Right cardiac atrium (tissue), 5 donors: ENCODE measurements at places on chromosomes 11 and 22.
A peak's percentile ranks its signal among the peaks of the same experiment; 100 is the strongest.

- no peak for DNase-seq
Measured at GRCh38 chr11:24514219-24514594, 17.4 kb downstream of the LUZP2 start.

DNA sequence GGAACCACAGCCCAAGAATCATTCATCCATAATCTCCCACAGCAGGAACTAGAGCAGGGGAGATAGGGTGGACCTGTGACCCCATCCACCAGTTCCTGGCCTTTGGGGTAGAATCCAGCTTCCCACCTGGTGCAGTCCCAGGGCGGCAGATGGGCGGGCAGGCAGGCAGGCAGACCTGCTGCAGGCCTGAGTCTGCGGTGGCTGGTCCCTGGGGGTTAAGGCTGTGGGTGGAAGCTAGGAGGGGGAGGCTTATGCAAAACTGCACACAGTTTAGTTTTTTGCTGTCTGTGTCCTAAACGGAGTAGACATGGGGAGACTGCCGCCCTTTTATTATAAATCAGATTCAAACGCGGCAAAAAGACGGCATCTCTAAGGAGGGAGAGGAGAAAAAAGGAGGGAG is 4.5 kb upstream of the NEFH start:
- DNase-seq = no peak

DNA sequence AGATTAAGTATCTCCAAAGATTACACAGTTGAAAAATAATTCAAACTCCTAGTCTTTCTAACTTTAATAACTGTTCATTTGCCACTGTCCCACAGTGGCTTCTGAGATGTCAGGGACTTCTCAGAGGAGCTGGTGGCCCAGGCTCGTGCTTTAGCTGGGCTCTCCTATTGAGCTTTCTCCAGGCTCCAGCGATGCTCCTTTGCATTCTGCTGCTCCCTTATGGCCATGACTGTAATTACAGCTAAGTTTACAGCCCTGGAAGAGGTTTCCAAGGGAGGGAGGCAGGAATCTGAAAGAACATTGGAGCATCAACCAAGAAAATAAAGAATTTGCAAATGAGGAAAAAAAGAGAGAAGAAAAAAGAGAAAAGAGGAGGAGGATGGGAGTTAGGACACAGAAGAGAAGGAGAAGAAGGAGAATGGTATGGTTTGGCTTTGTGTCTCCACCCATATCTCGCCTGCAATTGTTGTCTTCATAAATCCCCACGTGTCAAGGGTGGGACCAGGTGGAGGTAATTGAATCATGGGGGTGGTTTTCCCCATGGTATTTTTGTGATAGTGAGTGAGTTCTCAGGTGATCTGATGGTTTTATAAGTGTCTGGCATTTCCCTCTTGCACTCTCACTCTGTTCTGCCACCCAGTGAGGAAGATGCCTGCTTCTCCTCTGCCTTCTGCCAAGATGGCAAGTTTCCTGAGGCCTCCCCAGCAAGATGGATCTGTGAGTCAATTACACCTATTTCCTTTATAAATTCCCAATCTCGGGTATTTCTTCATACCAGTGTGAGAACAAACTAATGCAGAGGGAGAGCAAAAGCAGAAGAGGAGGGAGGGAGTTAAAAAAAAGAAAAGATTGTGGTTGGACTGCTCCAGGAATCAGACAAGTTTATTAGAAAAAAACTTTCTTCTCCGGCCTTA is 857.0 kb downstream of the KCNA4 start:
- no peak for DNase-seq

DNA sequence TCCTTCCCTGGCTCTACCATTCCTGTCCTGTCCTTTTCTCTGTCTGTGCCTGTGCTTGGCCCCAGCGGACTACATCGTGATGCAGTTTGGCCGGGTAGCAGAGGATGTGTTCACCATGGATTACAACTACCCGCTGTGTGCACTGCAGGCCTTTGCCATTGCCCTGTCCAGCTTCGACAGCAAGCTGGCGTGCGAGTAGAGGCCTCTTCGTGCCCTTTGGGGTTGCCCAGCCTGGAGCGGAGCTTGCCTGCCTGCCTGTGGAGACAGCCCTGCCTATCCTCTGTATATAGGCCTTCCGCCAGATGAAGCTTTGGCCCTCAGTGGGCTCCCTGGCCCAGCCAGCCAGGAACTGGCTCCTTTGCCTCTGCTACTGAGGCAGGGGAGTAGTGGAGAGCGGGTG is 20.4 kb downstream of the TUB start:
- DNase-seq = no peak

DNA sequence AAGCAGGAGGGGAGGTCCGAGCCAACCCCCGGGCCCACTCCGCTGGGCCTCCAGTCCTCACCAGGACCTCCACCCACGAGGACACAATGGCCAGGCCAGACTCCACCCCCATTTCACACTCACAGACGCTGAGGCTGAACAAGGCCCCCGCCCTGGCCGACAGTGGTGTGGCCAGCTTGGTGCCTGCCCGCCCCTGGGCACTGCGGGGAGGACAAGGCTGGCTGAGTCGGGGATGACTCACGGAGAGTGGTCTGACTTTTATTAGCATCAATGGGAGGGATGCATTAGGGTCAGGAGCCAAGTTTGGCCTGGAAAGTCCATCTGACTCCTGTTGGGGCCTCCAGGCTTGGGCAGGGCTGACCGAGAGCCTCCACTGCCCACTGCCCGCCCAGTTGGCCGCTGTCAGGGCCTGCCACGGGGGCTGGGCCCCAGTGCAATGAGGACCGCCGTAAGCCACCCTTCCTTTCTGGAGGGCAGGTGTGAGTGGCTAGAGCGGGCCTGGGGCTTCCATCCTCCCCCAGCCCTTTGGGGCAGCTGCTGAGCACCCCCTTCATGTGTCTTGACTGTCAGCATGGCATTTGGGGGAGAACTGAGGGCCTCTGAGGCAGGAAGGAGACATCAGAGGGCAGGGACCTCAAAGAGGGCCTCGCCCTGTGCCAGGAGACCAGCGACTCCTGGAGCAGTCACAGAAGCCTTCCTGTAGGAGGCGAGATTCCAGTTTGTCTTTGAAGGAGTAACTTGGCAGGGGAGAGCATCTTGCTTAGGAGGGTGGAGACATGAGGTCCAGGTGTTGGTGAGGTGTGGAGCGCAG is 10.6 kb downstream of the TSPAN32 start:
- DNase-seq = peak; percentile 80

GRCh38 chr22:50184004-50184901 is 1.5 kb upstream of the TRABD start:
- DNase-seq = peak; percentile 94

DNA sequence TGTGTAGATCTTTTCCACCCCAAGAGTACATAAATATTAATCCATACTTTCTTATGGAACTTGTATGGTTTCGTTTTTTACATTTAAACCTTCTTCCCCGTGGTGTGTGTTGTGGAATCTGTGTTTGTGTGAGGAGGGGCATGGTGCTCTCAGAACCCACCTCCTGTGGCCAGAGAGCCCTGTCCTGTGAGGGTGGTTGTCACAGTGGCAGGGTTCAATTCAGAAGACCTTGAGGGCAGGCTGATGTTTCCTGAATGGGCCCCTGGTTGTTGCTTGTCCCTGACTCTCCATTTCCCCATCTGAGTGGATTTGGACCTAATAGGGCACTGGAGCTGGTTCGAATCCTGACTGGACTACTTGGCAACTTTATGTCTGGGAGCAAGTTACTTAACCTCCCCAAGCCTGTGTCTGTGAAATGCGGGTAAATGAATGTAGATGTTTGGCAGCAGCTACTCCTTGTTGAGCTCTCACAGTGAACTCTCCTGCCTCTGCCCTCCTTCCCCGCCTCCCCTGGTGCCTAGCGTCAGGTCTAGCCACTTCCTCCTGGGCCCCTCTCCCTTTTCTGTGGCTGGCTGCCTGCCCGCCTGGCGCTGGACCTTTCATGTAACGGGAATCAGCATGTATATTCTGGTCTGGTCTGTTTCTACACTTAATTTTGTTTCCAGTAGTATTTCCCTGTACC is 7.3 kb downstream of the NEAT1 start:
- peak; percentile 89 for DNase-seq

GRCh38 chr11:47907499-47907898 is 59.3 kb upstream of the NUP160 start:
- no peak for DNase-seq

- DNase-seq = no peak
Measured at GRCh38 chr11:78081583-78081982, 1.9 kb upstream of the NDUFC2 start.

- peak; percentile 64 for DNase-seq
Measured at GRCh38 chr11:1836011-1836945, 1.5 kb downstream of the SYT8 start.

DNA sequence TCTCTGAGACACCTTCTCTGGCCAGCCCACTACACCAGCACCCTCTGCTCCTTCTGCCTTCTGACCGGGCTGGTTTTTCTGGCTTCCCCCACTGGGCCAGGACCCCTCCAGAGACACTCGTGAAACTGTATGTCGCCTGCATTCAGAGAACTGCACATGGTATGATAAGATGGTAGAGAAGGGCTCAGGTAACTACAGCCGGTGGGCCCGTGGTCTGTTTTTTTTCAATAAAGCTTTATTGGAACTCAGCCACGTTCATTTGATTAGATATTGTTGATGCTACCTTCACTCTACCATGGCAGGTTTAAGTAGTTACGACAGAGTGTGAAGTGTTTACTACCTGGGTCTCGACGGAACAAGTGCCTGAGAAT is 514.0 kb downstream of the TBC1D22A start:
- no peak for DNase-seq
